WTC11 (cell line): ENCODE measurements at places on chromosomes 3 and 15.

GRCh38 chr3:140914384-140914945, 27.2 kb upstream of the SLC25A36 start:
- DNase-seq = no peak

DNA sequence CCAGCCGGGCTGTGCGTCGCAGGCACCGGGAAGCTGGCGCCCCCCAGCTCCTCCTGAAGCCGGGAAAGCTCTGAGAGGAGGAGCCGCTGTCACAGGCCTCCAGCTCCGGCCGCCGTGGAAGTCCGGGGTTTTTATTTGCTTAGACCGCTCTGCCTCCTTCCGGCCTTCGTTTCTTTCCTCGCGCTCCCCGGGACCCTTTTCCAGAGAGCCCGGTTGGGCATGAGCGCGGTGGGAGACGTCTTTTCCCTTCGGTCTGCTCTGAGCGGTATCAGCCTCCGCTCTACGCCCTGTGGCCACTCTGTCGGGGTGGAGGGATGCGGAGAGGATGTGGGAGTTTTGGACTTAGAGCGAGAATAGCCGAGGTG, 559 bp downstream of the SENP5 start:
- DNase-seq = peak; percentile 28

- no peak for DNase-seq
These were observed 36.9 kb downstream of the LIMD1 start for GRCh38 chr3:45631486-45631885.

DNA sequence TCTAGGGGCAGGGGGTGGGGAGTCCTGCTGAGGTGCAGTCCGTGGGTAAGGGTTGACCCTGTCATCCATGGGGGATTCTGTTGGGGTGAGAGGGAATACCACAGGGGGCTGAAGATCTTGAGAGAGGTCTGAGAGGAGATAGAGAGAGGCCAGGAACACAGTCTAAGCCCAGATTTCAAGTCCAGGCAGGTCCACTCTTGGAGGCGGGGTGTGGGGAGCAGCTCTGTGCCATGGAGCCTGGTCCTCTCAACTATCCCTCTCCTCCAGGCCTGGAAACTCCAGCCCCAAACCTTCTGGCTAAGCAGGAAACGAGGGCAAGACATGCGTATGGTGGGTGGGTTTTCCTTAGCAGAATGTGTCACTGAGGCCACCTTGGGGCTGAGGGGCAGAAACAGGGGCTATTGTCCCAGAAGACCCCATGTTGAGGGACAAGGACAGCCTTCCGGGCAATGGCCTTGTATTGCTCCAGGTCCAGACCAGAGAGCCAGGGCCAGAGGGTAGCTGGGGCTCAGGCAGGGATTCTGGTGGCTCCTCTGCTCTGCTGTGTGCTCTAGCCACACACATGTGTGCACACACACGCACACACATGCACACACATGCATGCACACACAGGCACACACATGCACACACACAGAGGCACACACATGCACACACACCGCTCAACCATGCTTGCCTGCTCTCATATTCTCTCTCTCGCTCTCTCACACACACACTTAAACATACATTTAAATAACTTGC, 48.6 kb upstream of the MAGEF1 start:
- no peak for DNase-seq

- peak; percentile 7 for DNase-seq
These were observed 62.7 kb upstream of the KLF13 start for GRCh38 chr15:31263751-31264558.

DNA sequence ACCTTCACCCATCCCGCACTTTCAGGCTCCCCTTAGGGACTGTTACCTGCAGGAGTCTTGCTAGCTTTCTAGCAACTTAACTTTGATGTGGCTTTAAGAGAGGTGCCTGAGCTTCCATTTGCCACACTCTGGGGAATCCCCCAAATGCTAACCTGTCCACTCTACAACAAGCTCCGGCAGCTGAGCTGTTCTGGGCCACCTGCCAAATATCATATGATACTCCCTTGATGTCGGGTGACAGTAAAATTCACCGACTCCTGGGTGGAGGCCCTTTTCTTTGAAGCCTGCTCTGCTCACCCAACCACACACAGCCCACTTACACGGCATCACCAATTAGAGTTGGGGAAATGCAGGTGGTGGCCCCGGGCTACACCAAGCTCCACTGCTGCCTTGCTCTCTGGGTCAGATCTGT, 38.0 kb upstream of the XCR1 start:
- no peak for DNase-seq

DNA sequence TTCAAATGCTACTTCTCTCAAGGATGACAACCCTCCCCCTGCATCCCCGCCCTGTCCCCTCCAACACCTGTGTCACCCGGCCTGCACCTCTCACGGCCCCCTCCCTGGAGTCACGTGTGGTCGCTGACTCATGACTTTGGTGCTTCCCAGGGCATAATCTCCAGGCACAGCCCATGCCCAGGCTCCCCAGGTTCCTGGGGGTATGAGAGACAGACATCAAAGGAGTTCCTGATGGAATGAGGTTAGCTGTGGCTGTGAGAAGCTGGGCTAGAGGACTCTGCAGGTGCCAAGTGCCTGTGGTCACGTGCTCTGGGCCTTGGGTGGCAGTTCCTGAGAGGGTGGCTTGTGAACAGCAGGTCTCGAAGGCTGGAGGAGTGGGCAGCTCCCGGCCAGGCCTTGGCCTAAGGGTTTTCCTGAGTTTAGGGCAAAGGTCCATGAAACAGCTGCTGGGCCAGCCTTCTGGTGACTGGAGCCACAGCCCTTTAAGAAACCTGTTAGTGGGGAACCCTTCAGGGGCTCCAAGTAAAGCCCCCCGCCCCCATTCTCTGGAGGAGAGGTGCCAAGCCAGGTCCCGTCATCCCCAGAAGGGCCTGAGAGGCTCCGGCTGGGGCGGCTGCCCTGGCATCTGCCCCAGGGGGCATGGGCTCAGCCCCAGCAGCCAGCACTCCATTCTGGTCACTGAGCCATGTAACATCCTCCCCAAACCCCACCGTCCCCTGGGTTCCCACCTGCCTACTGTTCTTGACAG, 230.0 kb downstream of the XXYLT1 start:
- DNase-seq = no peak

GRCh38 chr3:183182732-183183610, 20.4 kb upstream of the LAMP3 start:
- DNase-seq = no peak

- DNase-seq = no peak
These were observed 11.2 kb upstream of the RNU6-1 start for GRCh38 chr15:67850994-67851571.

- DNase-seq = no peak
These were observed 25.3 kb upstream of the SLC6A11 start for GRCh38 chr3:10790713-10791112.

DNA sequence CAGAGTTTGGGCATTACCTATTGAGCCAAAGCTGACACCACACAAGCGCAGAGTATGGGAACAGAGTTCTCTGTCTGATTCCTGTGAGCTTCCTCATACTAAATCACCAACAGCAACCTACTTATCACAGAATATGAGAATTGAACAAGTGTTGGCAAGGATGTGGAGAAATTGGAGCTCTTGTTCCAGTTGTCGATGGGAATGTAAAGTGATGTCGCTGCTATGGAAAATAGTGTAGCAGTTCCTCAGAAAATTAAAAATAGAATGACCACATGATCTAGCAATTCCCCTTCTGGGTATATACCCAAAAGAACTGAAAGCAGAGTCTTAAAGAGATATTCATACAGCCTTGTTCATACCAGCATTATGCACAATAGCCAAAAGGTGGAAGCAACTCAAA, 33.4 kb downstream of the CD86 start:
- DNase-seq = no peak

DNA sequence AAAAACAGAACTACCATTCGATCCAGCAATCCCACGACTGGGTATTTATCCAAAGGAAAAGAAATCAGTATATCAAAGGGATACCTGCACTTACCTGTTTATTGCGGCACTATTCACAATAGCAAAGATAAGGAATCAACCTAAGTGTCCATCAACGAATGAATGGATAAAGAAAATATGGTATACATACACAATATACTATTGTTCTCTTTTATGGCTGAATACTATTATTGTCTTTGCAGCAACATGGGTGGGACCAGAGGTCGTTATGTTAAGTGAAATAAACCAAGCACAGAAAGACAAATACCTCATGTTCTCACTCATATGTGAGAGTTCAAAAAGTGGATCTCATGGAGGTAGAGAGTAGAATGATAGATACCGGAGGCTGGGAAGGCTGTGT, 118.3 kb upstream of the FAM3D start:
- no peak for DNase-seq

DNA sequence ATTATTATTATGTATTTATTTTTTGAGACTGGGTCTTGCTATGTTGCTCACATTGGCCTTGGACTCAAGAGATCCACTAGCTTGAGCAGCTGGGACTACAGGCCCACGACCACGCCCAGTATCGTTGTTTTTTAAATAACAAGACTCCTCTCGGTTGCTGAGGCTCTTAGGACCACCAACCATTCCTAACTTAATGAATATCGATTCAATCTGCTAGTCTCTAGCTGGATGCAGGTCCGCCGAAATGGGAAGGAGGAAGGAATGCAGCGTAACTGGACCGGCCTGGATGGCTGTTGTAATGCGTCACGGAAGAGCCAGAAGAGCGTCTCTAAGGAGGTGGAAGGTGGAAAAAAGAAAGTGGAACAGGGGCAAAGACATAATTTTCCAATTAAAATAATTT, 1.7 kb downstream of the ANXA2 start:
- peak; percentile 44 for DNase-seq

DNA sequence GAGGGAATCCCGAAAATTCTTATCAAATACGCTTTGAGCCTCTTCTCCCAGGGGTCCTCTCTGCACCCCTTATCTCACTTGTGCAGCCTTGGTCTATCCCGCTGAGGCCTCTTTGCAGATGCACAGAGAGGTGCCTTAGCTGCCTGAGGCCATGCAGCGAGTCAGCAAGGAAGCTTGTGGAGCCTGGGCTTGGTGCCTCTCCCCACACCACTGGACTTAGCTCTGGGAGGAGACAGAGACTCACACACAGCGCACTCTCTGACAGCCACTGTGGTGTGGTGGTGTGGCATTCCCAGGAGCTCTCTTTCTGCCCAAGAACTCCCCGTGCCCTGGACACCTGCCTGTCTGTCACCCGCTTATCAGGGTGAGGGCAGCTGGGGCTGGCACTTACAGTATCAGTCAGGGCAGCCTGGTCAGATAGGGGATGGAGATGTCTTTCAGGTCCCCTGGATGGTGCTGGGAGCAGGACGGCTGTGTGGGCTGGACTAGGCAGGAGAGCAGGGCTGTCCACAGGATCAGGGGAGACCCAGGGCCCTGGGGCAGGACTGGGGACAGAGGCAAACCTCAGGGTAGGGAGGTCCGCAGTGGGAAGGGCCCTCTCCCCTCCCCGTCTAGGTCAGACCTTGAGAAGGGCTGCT, 10.2 kb upstream of the LINGO1 start:
- no peak for DNase-seq

- no peak for DNase-seq
These were observed 1.3 kb upstream of the LYSMD4 start for GRCh38 chr15:99734575-99734974.

DNA sequence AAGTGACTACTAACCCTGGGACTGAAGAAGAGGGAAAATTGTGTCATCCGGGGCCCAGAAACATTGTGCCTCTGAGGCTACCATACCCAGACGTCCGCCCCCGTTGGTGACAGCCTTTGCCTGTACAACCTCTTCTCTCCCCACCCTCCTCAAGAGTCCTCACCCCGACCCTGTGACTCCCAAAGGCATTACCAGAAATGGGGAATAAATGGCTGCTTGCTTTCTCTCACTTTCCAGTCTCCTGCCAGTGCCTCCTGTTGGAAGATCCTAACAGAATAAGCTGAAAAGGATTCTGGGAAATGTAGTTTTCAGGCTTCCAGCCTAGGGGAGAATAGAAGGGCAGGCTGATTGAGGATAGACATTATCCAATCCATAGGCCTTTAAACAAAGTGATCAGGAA, 30.8 kb upstream of the SLC25A36 start:
- no peak for DNase-seq

DNA sequence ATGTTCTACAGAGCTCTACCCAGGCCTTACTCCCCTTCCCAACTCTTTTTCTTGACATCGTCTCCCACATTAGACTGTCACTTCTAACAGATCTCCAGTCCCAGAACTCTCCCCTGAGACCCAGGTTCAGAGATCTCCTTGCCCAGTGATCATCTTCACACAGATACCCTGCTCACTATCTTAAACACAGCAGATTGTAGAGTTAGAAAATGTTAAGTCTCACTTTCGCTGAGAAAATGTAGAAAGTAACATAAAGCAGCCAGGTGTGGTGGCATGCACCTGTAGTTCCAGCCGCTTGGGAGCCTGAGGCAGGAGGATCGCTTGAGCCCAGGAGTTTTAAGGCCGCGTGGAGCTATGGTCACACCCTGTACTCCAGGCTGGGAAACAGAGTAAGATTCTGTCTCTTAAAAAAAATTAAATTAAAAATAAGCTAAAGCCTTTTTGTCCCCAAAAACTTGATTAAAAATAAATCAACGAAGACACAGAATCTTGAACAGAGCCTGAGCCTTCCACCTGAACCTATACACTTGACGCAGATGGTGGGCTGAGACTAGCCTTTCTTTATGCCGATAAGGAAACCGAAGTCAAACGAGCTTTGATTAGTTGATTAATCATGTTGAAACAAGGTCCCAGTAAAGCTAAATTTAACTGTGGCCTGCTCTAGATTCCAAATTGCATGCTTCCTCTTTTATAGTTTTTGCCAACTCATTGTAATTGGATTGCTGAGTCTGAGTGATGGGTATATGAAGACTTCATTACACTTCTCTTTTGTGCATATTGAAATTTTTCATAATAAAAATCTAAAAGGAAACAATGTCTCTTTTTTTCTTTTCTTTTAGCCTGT, 31.3 kb upstream of the BLM start:
- no peak for DNase-seq

GRCh38 chr3:108664266-108664665, 74.7 kb downstream of the DZIP3 start:
- DNase-seq = no peak

DNA sequence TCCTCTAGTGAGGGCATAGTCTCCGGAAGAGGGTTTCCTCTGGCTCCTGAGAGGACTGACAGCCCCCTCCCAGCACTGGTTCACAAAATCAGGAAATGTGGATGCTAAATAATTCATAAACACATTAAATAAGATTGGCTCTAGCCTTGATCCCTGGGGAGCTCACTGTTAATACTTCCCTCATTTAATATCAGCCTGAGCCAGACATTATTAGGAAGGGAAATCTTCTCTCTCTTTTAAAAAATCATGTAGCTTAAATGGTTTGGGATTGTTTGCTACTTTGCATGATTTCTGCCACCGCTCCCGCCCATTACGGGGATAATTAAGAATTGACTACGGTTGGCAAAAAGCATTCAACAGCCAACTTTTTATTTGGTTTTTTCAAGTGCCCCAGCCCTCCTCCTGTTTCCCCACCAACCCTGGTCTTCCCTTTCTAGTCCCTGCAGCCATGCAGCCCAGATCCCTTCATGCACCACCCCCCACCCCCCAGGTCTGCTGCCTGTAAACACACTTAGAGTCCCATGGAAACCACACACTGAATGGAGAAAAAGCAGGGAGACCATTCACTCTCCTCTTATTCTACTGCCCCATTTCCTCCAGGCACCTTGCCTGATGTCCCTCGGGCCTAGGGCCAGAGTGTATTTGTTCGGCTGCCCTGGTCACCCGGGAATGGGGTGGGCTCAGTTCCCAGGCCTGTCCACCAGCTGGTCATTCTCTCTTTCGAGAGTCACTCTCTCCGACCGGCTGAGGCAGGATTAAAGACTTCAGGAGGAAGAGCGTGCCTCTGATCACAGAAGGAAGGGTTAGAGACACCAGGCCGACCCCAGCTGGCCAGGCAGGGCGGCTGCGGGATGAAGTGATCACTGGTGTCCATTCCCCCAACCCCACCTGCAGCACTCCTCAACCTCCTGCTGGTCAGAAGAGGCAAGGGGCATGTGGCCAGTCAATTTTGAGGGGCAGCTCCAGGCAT, 45.1 kb downstream of the SEMA5B start:
- peak; percentile 40 for DNase-seq

- DNase-seq = no peak
These were observed 30.1 kb downstream of the SCN11A start for GRCh38 chr3:39021465-39022285.
